ENCODE measurements at places on chromosomes 7 and 10.

- DNase-seq = no peak
Measured at GRCh38 chr10:110274072-110274627, 30.6 kb downstream of the SMNDC1 start.

- DNase-seq = peak; percentile 51
Measured at GRCh38 chr10:71351628-71352319, 32.7 kb downstream of the SLC29A3 start.

- DNase-seq = no peak
Measured at GRCh38 chr7:124689523-124689922, 76.1 kb downstream of the GPR37 start.

GRCh38 chr10:118207470-118208007 is 134.6 kb downstream of the FAM204A start:
- DNase-seq = no peak

- DNase-seq = no peak
Measured at GRCh38 chr7:113141803-113142202, 23.4 kb upstream of the SMIM30 start.

GRCh38 chr7:73717991-73718405 is 1.5 kb downstream of the STX1A start:
- peak; percentile 51 for DNase-seq

DNA sequence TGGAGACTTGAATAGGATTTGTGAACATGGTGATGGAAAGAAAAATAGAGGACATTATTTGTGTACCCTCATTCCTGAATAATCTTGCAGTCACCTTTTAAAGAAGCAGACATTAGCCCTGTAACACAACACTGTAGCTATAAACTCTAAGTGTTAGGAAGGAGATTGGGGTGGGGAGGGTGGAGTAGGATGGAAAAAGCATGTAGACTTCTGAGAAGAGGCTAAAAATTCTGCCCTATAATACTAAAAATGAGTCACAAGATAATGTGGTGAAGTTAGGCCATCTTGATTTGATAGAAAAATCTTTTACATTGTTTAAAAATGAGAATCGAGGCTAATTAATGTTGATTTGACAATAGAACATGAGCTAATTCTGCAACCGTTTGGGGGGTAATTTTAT is 128.8 kb downstream of the LCOR start:
- DNase-seq = no peak

- DNase-seq = no peak
Measured at GRCh38 chr10:95789902-95790301, 33.9 kb downstream of the ENTPD1 start.

Measured in left cardiac atrium (tissue), 4 donors.